ENCODE measurements at places on chromosomes 12 and 14. TPM values are rescaled to one million over a fixed set of nuclear protein-coding genes. Genes with fewer than 3 reads are reported as not detected.

CD163L1 gene
- 0.11 TPM for total RNA-seq

DNA sequence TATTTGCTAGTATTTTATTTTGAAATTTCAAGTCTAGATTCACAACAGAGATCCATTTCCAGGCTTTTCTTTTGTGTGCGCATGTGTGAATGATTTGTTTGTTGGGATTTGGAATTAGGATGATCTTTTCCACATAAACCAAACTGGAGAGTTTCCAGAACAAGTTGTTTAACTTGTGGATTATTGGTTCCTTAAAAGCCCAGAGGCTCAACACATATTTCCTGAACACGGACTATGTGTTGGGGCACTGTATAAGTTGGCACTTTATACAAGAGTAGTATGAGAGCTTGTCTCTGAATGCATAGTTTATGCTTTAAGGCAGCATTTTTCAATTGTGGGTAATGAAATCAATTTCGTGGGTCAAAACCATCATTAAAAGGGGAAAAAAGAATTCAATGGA is 67.3 kb upstream of the FUT8 start:
- no peak for DNase-seq
- no peak overlapping the region for H3K4me3 ChIP-seq
- no peaks in the 10 kb centered on the region for H3K27me3 ChIP-seq
- no peaks in the 10 kb centered on the region for H3K4me1 ChIP-seq

DNA sequence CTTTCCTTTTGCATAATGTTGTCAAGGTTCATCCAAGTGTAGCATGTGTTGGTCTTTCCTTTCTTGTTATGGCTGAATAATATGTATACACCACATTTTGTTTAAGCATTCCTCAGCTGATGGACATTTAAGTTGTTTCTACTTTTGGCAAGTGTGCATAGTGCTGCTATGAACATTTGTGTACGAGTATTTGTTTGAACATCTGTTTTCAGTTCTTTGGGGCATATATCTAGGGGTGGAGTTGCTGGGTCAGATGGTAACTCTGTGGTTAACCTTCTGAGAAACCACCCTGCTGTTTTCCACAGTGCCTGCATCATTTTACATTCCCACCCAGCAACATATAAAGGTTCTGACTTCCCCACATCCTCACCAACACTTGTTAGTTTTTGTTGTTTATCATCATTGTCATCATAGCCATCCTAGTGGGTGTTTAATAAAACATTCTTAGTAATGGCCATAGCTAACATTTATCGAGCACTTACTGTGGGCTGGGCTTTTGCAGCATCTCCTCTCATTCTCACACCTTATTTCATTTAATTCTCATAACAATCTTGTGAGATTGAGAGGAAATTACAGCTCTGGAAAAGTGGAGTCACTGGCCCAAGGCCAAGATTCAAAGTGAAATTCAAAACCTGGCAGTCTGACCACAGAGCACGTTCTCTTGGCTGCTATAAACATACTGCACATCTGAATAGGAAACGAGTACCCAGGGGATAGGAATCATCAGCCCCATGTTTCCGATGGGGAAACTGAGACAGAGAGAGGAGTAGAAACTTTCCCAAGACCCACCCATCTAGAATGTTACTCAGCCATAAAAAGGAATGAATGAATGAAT is 193.6 kb downstream of the KSR2 start:
- H3K27ac ChIP-seq, result no peak overlapping the region
- H3K4me1 ChIP-seq, result no peaks in the 10 kb centered on the region
- DNase-seq, result no peak
- no peaks in the 10 kb centered on the region for H3K36me3 ChIP-seq
- no peaks in the 10 kb centered on the region for H3K27me3 ChIP-seq
- no peak overlapping the region for H3K4me3 ChIP-seq

GRCh38 chr12:129670256-129670920 is 233.4 kb downstream of the TMEM132D start:
- H3K27ac ChIP-seq, result no peak overlapping the region
- no peak overlapping the region for H3K4me3 ChIP-seq
- no peaks in the 10 kb centered on the region for H3K36me3 ChIP-seq
